ENCODE measurements at places on chromosomes 1 and 21.

DNA sequence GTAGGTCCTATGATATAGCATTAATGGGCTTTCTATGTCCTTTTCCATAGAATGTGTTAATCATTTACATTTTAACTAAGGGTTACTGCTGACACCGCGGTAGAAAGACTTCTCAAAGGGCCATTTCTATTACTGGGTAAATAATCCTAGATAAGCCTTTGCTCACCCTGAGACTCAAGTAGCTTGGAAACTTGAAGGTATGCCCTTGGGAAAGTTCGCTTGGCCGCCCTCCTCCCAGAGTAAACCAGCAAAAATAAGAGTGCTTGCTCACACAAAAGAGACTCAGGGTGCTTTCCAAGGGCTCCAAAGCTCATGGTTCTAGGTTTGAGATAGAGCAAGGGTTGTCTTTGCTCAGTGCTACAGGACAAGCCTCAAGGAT, 85.8 kb upstream of the TMPRSS2 start:
- no peak for DNase-seq

DNA sequence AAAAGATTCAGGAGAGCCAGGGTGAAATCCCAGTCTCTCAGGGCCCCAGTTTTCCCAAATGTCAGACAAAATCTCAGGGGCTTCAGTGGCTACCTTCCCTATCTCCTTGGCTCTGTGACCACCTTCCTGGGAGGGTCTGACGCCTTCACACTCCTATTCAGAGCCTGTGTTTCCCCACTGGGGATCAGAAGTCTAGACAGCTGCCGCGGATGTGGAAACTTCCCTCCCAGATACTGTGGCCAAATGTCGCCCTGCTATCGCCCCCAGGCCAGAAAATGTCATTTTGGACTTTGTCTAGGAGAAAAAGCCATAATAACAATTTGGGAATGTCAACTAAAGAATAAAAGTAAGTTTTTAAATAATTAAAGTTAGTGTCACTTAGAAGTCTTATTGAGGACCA, 15.9 kb downstream of the A3GALT2 start:
- no peak for DNase-seq

DNA sequence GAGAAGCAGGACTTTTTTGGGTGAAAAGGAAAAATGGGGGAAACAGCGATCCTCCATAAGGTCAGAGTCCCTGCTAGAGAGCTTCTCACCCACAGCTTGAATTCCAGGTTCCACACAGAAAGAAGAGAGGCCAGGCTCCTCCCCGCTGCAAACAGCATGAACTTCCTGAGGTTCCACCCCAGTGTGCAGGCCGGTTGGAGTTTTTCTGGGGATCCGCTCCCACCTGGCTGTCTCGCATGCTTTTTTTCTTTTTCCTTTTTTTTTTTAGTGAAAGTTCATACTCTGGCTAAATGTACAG, 595.1 kb upstream of the ZP4 start:
- DNase-seq: peak; percentile 79

- peak; percentile 58 for DNase-seq
Measured at GRCh38 chr1:96863449-96863848, 141.9 kb downstream of the PTBP2 start.

DNA sequence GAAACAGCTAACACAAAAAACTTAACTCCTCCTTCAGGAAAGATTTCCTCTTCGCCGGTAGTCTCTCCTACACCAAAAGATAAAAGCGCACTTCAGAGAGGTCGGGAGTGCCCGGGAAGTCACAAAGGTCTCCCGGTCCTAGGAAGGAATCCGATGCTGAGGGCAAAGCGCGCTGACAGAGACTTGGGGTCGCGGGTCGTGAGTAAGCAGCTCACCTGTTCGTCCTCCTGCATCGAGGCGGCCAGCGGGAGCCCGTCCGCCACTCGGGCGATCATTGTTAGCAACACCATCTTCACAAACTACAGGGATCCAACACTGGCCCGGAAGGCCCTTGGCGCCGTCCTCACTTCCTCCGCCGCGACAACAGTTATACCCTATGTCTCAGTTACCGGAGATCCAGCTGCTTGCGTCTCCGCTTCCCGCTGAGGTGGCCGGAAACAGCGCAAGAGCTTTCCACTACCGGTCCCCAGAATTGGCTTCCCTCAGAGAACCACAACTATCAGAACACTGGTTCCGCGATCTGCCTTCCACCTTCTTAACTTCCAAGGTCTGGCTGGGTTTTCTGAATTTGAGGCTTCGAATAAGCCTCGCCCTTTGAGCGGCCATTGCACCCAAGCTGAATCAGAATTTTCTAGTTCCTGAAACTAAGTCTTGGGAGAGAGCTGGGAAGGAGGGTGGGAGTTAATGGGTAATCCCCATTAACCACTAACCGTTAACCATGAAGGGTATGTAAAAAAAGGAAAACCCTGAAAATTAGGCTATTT, at the start of gene SEC22B:
Gene SEC22B (minus strand): TSS at position 429 of the 764 bp plus-strand sequence. CDS start 139 bp downstream, at position 290.
- DNase-seq: peak; percentile 97

DNA sequence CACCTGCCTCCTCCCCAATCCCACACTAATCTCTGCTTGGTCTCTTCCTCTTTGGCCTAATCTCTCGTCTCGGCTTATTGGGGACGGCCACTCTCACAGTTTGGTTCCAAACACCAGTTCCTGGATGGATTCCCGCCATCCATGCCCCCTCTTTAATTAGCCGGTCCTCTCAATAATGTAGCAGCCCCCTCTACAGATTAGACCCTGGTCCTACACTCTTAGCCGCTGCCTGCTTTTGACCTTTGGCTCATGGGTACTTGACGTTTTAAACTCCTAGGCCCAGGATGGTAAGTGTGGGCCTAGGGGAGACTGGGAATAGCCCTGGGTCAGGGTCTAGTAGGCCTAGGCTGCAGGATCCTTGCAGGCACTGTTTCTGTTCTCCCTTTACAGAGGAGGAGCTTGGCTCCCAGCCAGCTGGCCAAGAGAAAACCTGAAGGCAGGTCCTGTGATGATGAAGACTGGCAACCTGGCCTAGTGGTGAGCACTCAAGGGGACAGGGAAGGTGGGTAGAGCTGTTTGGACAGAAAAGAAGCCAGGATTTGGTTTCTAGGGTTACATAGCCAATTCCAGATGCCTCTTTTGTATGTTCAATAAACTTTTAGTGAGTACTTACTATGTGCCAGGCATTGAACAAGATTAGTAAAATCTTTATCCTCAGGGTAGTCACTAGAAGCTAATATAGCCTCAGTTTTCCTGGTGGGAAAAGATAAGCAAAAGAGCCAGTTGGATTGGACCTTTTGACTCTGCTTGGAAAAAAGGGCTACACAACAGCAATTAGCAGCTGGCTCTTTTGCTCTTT, 758 bp downstream of the RAD54L start:
- DNase-seq: no peak
